WERI-Rb-1 (cell line): ENCODE measurements at places on chromosomes 16 and 17.

DNA sequence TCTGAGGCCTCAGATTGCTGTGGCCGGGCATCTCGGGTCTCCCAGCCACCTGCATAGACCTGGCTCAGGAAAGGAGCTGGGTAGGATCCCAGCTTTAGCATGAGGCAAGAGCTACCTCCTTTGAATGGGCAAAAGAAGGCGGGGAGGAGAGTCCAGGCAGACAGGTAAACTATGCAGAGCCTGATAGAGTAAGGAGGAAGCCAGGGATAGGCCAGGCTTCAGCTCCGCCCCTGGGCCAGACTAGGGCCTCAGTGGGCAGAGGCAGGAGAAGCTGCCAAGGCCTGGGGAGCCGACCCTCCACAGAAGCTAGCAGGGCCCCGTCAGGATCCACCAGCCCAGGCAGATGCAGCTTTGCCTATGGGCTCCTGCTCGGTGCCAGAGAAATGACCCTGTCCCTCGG, 22.6 kb upstream of the UBE2G1 start:
- DNase-seq: no peak

- DNase-seq: no peak
Observed at GRCh38 chr17:45703806-45704205, 80.3 kb upstream of the CRHR1 start.

DNA sequence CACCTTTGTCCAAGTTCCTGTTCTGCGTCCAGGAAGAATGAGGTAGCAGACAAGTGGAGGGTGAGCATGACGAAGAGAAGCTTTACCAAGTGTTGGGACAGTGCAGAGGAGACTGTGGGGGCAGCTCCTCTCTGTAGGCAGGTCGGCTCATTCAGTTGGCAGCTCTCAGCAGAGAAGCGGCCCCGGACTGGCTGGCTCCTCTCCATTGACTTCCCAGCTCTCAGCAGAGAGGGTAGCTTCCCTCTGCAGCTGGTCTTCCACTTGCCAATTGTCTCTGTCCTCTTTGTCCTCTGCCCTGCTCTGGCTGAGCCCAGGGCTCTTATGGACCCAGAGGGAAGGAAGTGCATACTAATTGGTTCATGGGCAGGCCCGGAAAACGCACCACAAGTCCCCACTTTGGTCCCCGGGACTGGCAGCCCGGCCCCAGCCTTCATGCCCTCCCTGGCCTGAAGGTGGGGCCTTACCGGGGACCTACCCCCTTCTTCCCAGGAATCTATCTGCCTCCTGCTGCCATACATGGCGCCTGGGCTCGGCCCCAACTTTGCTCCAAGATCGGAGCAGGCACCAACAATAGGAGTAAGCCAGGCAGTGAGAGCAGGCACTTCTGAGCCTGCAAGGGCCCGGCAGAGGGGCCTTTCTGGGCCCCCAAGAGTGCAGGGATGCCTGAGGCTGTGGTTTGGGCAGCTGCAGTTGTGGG, 10.1 kb downstream of the KCTD5 start:
- no peak for DNase-seq

- no peak for DNase-seq
Observed at GRCh38 chr16:55390630-55391237, 66.7 kb downstream of the IRX6 start.

GRCh38 chr17:53253956-53254597, 568.6 kb upstream of the KIF2B start:
- DNase-seq: no peak

GRCh38 chr17:67200727-67201301, 44.2 kb downstream of the HELZ start:
- DNase-seq: no peak

GRCh38 chr17:75237100-75238014, 24.0 kb downstream of the GGA3 start:
- DNase-seq: no peak

GRCh38 chr17:20315821-20316220, 151.5 kb downstream of the LGALS9B start:
- DNase-seq: no peak

GRCh38 chr17:2064520-2064971, 9.6 kb downstream of the HIC1 start:
- DNase-seq: no peak

DNA sequence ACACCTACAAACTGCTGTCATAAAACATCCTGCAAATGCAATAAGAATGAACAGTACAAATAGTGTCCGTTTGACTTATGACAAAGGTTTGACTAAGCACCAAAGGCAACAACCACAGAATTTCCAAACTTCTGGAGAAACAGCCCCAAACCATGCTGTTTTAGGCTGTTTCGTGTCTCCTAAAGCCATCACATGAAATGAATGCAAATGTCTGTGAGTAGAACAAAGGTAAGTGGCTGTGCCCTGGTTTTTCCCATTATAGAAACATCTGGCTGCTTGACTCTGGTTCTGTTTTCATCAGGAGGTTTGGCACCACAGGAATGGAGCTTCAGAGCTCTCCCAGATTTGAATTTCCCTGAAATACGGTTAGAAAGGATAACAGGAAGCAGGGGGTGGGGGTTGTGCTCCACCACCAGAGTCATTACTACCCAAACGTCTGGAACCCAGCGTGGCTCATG, 4.6 kb upstream of the EMP2 start:
- no peak for DNase-seq

DNA sequence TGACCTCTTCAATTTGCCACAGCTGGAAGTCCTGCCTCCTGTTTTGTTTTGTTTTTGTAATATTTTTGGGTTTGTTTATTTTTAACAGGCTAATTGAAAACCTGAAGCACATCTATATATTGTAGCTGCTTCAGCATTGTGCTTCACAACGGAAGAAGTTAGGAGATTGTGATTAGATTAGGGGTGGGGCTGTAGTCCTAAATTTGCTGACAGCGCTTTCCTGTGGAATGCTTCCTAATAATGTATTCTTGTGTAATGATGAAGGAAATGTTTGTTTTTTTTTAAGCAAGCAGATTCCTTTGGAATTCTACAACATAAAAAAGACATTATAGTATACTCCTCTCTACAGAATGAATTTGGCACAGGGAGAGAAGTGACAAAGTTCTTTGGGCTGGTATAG, 70.1 kb downstream of the NLK start:
- no peak for DNase-seq

DNA sequence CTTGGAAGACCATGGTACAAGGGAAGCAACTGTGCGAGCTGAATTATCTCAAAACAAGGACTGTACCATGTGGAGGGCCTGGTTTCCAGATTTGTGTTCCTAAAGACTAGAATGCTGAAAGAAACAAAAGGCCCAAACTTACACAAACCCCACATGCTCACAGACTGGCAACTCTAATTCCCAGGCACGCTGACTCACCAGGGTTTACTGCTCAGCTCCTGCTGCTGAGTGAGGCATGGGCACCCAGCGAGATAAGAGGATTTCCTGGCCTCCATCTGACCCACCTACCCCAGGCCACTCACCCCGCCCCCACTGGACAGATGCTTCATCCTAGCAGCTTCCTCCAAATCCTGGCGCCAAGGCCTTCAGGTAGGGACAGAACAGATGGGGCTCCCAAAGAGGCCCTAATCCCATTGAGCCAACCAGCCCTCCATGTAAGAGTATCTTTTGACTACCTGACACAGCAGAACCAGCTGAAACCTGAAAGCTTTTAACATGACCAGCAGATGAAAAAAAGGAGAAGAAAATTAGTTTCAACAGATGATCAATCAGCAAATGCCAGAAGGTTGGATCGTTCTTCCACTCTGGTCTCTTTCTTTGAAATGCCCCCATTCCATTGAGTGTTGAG, 33.9 kb downstream of the DCUN1D3 start:
- DNase-seq: peak; percentile 100

DNA sequence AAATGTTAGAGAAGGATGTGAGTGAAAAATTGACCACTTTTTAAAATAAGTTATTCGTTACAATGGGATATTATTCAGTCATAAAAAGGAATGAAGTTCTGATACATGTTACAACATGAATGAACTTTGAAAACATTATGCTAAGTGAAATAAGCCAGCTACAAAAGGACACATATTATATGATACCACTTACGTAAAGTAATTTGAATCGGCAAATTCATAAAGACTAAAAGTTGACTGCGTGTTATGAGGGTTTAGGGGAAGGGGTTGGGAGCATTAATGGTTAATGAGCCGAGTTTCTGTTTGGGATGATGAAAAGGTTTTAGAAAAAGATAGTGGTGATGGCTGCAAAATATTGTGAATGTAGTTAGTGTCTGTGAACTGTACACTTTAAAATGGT, 73.1 kb downstream of the USP32 start:
- DNase-seq: no peak

GRCh38 chr16:70685061-70685937, 554 bp downstream of the MTSS2 start:
- DNase-seq: no peak

DNA sequence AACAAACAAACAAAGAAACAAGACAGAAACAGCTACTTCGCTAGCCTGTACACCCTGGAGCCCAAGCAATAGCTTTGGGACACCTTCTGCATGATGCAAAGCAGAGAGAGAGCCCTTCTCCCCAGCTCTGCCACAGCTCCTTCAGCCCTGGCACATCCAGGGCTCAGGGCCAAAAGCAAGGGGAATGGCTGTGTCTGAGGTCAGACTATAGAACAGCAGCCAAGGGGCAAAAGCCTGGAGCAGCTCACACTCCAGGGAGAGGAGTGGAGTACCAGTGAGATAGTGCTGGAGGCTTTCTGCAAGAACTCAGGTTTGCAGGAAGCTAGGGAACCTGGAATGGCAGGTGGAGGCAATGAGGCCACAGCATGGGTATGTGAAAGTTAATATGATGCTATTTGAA, 11.6 kb upstream of the SEPHS2 start:
- no peak for DNase-seq

DNA sequence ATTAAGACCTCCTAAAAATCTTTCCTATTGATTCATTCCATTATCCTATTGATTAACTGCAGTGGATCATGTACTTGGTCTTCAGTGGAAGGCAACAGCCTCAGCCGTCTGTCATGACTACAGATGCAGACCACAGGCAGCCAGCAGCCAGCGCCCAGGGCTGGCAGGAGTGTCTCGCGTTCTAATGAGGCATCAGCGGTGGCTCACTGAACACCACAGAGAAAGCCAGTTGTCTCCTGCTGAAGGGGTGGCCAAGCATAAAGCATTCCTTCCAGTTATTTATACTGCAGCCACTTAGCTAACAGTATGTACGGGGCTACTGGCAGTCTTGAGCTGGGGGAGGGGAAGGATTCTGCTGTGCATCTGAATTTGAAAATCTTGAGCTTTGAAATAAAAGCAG, 214.3 kb downstream of the IRX3 start:
- no peak for DNase-seq
